Type B pancreatic cell (in vitro differentiated cells): ENCODE measurements at places on chromosomes 7 and 10. TPM values are rescaled to one million over a fixed set of nuclear protein-coding genes. Genes with fewer than 3 reads are reported as not detected.
A peak's percentile ranks its signal among the peaks of the same experiment; 100 is the strongest.

TDRD1 gene
- total RNA-seq = not detected in 2 replicates

DNA sequence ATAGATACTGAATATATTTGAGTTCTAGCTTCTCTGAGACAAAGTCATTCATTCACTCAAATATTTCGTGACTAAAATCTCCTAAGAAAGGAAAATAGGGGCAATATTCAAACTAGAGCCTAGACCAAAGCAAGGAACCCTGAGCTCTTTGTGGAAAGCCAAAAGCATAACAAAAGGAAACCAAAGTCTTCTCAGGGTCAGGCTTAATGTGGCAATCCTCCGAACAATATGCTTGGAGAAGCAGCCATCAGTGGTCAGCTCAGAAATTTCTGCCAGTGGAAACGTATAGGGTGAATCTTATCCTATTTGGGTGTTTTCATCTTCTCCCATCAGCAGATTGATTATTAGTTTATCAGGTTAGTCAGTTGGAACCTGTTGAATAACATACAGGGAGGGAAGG, 151.3 kb upstream of the SLC13A1 start:
- H3K27me3 ChIP-seq = peaks cover 4% of the 10 kb centered on the region
- no peak overlapping the region for H3K4me3 ChIP-seq
- no peak overlapping the region for H3K27ac ChIP-seq
- no peak for DNase-seq
- H3K4me1 ChIP-seq = peaks cover 4% of the 10 kb centered on the region

TRPV5 gene
- not detected in 2 replicates for total RNA-seq

GRCh38 chr7:54769203-54769602, 10.2 kb upstream of the SEC61G start:
- peaks cover 28% of the 10 kb centered on the region for H3K27me3 ChIP-seq
- H3K4me3 ChIP-seq = no peak overlapping the region
- H3K4me1 ChIP-seq = peaks cover 6% of the 10 kb centered on the region
- no peak for DNase-seq
- no peak overlapping the region for H3K27ac ChIP-seq

DNA sequence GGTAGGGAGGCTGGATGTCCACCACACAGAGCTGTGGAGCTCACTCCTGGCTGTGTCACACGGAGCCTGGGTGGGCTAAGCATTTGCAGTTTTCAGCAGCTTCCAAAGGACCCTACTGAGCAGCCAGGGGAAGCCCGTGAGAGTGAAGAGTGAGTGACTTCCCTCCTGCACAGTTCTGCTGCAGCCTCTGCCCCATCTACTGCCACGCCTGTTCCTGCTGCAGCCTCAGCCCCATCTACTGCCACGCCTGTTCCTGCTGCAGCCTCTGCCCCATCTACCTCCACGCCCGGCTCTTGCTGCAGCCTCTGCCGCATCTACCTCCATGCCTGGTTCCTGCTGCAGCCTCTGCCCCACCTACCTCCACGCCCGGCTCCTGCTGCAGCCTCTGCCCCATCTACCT, 12.2 kb downstream of the ADAM8 start:
- no peaks in the 10 kb centered on the region for H3K27me3 ChIP-seq
- no peak for DNase-seq
- no peak overlapping the region for H3K27ac ChIP-seq
- no peaks in the 10 kb centered on the region for H3K36me3 ChIP-seq

- H3K36me3 ChIP-seq = no peaks in the 10 kb centered on the region
- H3K4me3 ChIP-seq = no peak overlapping the region
Observed at GRCh38 chr10:71547312-71547711, 150.6 kb downstream of the CDH23 start.

DNA sequence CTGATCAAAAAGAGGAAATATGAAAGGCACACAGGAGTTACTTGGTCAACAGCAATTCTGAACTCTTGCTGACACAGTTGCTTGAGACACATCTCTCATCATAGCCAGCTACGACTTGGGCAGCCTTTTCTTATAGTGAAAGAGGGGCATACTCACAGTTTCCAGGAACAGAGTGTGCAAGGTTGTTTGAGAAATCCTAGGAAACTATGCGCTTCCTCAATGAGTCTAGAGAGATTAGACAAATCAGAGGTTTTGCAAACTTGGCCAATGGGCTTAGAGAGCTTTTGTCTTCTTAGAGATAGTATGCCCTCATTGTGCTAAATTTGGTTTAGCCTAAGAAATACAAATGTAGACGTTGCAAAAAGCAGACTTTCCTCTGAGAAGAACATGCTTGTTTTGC, 370.4 kb downstream of the HGF start:
- no peaks in the 10 kb centered on the region for H3K27me3 ChIP-seq
- no peak overlapping the region for H3K27ac ChIP-seq
- H3K4me1 ChIP-seq = peaks cover 5% of the 10 kb centered on the region
- H3K4me3 ChIP-seq = no peak overlapping the region
- H3K36me3 ChIP-seq = no peaks in the 10 kb centered on the region
- no peak for DNase-seq

GPR85 gene
- total RNA-seq = 0.81 and 5.0 TPM in 2 replicates

BMPR1A gene
- total RNA-seq = 63.3 and 84.7 TPM in 2 replicates

NPC1L1 gene
- 8.8 and 11.0 TPM in 2 replicates for total RNA-seq

- H3K36me3 ChIP-seq = no peaks in the 10 kb centered on the region
- H3K4me3 ChIP-seq = peak overlapping the region; percentile 8
- H3K4me1 ChIP-seq = peaks cover 49% of the 10 kb centered on the region
- no peaks in the 10 kb centered on the region for H3K27me3 ChIP-seq
Observed at GRCh38 chr7:116231949-116232348, 21.6 kb downstream of the TES start.

- H3K4me1 ChIP-seq = peaks cover 12% of the 10 kb centered on the region
- no peak overlapping the region for H3K4me3 ChIP-seq
- peaks cover under 1% of the 10 kb centered on the region for H3K27me3 ChIP-seq
- H3K27ac ChIP-seq = peak overlapping the region; percentile 46
- no peaks in the 10 kb centered on the region for H3K36me3 ChIP-seq
- no peak for DNase-seq
Observed at GRCh38 chr10:122348512-122348911, 26.0 kb upstream of the PLEKHA1 start.

GRCh38 chr7:28269700-28270361, 89.2 kb upstream of the JAZF1 start:
- H3K4me3 ChIP-seq = no peak overlapping the region
- H3K27me3 ChIP-seq = peaks cover 6% of the 10 kb centered on the region
- no peak overlapping the region for H3K27ac ChIP-seq

DNA sequence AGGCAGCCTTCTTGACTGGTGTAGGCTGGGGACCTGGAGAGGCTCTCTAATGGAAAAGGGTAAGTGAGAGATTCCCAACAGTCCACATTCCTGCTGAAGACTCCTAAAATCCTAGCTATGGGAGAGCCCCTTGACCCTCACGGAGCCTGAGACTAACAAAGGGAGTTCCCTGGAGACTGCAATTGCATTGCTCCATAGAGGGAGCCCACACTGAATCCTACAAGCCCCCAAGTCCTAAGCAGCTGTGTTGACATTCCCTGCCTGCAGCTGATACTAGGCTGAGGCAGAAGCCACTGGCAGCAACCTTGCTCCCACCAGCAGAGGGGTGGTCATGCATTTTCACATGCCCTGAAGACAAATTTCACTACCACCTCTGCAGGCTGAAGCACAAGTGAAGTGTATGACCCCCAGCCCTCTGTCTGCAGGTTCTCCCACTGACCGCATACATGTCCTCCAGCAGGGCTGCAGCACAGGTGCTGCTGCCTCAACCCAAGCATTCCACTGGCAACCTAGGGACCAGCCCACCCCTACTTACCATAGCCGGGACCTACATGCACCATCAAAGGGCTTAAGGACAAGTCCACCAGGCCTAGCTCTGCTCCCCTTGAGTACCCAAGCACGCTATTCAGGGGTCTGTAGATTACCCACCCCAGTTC, 130.3 kb upstream of the SLC13A1 start:
- H3K36me3 ChIP-seq = no peaks in the 10 kb centered on the region
- no peak overlapping the region for H3K27ac ChIP-seq
- H3K4me3 ChIP-seq = no peak overlapping the region

ELFN1 gene
- total RNA-seq = 5.7 and 5.8 TPM in 2 replicates

AP1S1 gene
- 59.8 and 98.8 TPM in 2 replicates for total RNA-seq

- H3K36me3 ChIP-seq = no peaks in the 10 kb centered on the region
- H3K4me1 ChIP-seq = peaks cover 27% of the 10 kb centered on the region
- no peak overlapping the region for H3K27ac ChIP-seq
- no peak overlapping the region for H3K4me3 ChIP-seq
- H3K27me3 ChIP-seq = peaks cover 54% of the 10 kb centered on the region
Observed at GRCh38 chr10:11264296-11265048, 246.8 kb downstream of the CELF2 start.

GRCh38 chr10:32687116-32687515, 241.2 kb downstream of the CCDC7 start:
- no peaks in the 10 kb centered on the region for H3K36me3 ChIP-seq
- H3K27me3 ChIP-seq = no peaks in the 10 kb centered on the region
- no peak for DNase-seq
- no peak overlapping the region for H3K27ac ChIP-seq
- no peaks in the 10 kb centered on the region for H3K4me1 ChIP-seq

DNA sequence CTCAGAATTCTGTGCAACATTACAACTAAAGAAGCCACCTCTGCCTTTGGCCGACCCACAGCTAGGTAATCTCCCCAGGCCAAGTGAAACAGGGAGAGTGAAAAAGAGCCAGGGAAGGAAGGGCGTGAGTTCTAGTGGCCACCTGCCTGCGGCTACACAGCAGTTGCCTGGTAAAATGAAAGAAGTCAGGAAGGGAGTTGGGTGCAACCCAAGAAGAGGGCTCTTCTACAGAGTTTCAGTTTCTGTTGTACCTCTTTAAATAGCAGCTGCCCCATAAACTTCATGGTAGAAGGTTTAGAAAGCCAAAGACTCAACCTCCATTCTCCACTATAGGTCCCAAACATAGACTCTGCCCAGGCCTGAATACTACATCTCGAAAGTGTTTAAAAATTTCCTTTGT, 76.2 kb upstream of the TMEM168 start:
- no peak overlapping the region for H3K4me3 ChIP-seq
- no peaks in the 10 kb centered on the region for H3K4me1 ChIP-seq
- DNase-seq = no peak
- H3K27me3 ChIP-seq = no peaks in the 10 kb centered on the region
- no peak overlapping the region for H3K27ac ChIP-seq

- peaks cover 3% of the 10 kb centered on the region for H3K27me3 ChIP-seq
- H3K4me3 ChIP-seq = no peak overlapping the region
- H3K4me1 ChIP-seq = peaks cover 9% of the 10 kb centered on the region
- no peak overlapping the region for H3K27ac ChIP-seq
- no peak for DNase-seq
Observed at GRCh38 chr7:23963461-23964165, 253.6 kb downstream of the STK31 start.

DNA sequence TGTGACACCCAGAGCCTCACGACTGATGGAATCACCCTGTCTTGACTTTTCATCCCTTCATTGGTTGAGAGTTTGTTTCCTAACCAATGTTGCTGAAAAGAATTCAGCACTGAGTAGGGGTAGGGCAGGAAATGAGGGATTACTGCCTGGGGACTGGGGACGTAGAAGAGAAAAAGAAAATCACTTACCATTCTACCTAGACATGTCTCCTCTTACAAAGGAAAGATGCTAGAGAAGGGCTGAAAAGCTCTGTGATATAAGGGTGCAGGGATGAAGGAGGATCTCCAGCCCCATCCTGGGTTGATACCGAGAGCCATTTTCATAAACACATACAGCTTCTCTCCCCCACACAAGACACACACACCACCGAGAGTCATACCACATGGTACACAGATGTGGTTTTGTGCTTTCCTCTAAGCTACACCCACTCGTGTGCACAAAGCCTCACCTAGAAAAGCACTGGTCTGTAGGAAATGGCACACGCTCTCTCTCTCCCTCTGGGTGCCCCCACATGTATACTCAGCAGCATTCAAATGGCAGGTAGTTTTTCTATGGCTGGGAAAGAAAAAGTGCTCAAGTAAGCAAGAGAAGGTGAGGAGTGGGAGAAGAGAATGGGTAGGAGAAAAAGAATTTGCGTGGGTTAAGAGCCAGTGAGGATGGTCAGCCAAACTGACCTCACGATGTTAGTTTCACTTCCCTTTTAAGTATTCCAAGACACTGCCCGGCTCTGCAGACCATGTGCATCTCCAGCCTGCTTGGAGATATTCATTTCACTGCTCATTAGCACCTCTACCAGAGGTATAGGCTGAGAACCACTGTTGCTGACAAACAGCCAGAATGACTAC, 85.8 kb downstream of the CALD1 start:
- peaks cover 28% of the 10 kb centered on the region for H3K36me3 ChIP-seq
- no peak for DNase-seq
- no peak overlapping the region for H3K27ac ChIP-seq
- peaks cover 44% of the 10 kb centered on the region for H3K4me1 ChIP-seq
- no peak overlapping the region for H3K4me3 ChIP-seq

- no peak overlapping the region for H3K27ac ChIP-seq
- H3K36me3 ChIP-seq = no peaks in the 10 kb centered on the region
- peaks cover 7% of the 10 kb centered on the region for H3K27me3 ChIP-seq
- H3K4me1 ChIP-seq = no peaks in the 10 kb centered on the region
- DNase-seq = no peak
- H3K4me3 ChIP-seq = no peak overlapping the region
Observed at GRCh38 chr10:18229826-18230225, 89.6 kb downstream of the CACNB2 start.

DNA sequence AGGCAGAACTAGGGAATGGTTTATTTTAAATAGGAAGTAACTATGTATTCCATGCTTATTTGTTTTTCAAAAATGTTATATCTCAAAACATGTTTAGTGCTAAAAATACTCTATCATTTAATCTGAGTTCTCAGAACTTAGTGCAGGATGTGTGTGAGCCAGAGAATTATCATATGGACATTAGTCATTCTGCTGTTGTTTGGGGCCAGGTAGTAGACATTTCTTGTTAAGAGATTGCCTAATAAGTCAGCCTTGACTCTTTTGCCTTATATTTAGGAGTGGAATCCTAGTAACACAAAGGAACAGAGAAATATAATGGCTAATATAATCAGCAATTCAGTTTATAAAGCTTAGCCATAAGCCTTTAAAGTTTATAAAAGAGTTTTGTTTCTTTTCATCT, 149.8 kb downstream of the CCSER2 start:
- DNase-seq = no peak
- no peaks in the 10 kb centered on the region for H3K4me1 ChIP-seq
- H3K27ac ChIP-seq = no peak overlapping the region
- H3K4me3 ChIP-seq = no peak overlapping the region
- no peaks in the 10 kb centered on the region for H3K27me3 ChIP-seq
- peaks cover 24% of the 10 kb centered on the region for H3K36me3 ChIP-seq

DNA sequence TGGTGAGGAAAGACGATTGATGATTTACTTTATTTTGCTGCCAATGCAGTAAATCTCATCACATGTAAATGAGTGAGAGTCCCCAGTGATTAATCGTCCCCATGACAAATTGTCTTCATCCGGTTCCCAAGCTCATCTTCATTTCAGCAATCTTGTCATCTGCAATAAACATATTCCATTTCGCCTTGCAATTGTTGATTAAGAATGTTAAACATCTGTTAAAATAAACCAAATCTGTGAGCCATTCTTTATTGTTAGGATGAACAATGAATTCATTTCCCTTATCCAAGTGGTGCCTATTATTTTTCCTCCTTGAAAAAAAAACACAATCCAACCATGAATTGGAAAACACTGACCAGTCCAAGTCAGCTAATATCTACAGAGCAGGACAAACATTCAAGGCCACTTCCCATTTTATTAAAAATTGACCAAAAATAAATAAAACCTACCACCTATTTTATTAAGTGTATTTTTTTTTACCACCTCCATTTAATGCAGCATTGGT, 36.5 kb downstream of the NPS start:
- no peak overlapping the region for H3K4me3 ChIP-seq
- H3K27me3 ChIP-seq = peaks cover 26% of the 10 kb centered on the region
- no peaks in the 10 kb centered on the region for H3K36me3 ChIP-seq
- H3K27ac ChIP-seq = no peak overlapping the region
